ENCODE measurements at places on chromosomes 1 and 21.
A peak's percentile ranks its signal among the peaks of the same experiment; 100 is the strongest.

DNA sequence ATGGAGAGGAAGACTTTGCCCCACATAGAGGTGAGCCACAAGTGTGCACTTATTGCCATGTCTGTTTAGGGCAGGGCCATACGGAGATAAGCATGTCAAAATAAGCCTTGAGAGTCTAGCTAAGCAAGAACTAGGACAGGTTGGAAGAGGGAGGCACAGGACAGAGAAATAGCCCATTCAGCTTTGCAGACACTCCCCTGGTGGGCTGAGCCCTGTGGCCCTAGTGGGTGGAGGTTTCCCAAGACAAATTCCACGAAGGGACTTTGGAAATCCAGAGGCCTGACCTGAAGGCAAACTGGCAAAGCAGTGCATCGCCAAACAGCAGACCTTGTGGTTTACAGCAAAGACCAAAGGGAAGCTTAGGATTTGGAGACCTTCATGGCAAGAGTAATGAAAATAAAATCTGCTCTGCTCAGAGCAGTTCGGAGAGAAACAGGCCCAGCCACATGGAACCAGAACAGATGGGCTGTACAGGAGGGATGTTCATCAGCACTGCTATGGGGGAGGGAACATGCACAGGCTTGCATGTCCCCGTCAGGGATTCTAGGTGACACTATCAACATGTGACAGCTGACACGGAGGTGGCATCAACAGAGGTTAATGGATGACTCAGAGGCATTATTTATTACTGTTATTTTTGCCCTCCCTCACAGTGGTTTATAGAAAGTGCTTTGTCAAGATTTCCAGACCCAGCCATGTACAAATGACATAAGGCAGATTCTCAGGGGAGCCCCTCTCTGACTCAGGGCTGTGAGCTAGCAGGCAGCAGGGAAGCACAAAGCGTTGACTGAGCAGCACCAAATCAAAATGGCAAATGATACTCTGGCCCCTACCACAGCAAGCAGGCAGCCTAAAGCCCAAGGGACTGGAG lies 90.1 kb upstream of the IRF2BP2 start:
- DNase-seq: peak; percentile 37

GRCh38 chr1:33455539-33456501 lies 16.6 kb upstream of the ZSCAN20 start:
- DNase-seq: peak; percentile 70

- no peak for DNase-seq
Observed at GRCh38 chr1:45148209-45148825, 58.1 kb downstream of the ZSWIM5 start.

GRCh38 chr1:103569493-103569892 lies 1.9 kb upstream of the AMY2B start:
- no peak for DNase-seq

- no peak for DNase-seq
Observed at GRCh38 chr1:921011-921837, 2.5 kb upstream of the SAMD11 start.

DNA sequence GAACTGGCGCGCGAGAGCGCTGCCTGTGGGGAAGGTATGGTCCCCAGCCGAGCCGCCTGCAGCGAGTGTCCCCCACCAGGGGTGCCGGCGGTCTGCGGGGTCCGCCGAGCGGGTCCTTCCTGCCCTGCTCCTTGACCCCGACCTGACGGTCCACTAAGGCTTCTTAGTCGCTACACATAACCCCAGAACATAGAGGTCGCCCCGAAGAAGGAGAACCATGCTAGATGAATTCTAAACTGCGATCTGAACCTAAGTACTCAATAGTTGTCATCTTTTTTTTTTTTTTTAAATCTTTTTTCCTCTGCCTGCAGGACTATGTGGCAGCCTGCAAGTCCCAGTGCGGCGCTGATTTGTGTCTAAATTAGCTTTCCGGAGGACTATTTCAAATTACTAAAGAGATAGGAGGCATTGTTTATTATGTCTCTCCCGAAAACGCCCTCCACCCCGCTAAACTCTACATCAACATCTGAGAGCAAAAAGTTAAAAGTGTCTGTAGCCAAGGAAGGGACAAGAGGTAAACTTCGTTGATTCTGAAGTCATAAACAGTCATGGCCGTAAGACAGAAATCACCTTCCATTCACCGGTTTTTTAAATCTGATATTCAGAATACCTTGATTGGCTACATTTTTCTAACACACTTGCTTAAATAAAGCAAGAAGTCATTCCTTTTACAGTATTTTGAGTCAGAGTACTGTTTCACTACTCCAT lies 476 bp downstream of the AXDND1 start:
- DNase-seq: no peak

GRCh38 chr1:183236158-183236725 lies 50.2 kb downstream of the LAMC2 start:
- DNase-seq: no peak

DNA sequence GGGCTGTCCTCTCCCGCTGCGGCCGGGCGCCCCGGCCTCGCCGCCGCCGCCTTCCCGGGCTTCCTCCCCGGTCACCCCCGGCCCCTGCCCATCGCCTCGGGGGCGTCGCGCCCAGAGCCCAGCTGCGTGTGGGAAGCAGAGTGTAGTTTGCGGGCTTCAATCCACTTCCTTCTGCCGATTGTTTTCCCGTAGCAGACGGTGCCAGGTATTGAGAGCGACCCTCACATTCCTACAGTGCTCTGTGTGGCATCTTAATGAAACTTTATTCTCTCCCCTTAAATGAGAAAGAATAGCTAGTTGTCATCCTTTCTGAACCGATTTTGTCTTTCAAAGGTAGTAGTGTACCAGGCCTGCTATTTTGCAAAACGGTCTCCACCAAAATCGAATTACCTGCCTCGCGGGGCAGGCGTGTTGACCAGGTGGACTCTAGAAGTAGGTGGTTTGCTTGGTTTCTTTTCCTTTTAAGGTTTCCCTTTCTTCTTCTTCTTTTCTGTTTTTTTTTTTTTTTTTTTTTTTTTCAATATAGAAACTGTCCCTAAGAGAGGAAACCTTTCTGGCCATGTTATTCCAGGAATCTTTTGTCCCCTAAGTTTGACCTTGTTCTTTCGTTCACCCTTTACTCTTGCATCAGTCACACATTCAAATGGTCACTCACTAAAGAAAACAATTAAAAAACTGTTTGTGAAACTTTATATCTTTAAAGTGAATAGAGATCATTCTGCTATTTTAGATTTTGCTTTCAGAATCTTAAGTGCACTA lies 881 bp downstream of the USP25 start:
- no peak for DNase-seq

DNA sequence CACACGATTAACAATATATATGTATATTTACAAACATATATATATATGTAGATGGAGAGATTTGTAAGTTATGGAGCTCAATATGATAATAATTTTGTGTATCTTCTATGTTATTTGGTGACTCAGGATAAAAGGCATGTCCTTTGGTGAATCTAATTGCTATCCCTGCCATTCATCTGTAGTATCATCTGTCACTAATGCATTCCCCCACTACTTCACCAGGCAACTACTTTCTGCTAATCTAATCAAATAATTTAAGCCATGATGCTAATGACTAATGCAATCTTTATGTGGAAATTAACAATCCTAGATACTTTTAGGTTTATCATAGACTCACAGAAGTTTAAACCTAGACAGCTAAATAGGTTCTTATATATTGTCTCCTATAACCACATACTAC lies 1074.5 kb downstream of the PLA2G4A start:
- DNase-seq: no peak

Data from non-pigmented ciliary epithelial cell (primary cell).